ENCODE measurements at places on chromosomes 7 and 10. TPM values are rescaled to one million over a fixed set of nuclear protein-coding genes. Genes with fewer than 3 reads are reported as not detected.

Gene SPDYE6
- total RNA-seq, result not detected

DNA sequence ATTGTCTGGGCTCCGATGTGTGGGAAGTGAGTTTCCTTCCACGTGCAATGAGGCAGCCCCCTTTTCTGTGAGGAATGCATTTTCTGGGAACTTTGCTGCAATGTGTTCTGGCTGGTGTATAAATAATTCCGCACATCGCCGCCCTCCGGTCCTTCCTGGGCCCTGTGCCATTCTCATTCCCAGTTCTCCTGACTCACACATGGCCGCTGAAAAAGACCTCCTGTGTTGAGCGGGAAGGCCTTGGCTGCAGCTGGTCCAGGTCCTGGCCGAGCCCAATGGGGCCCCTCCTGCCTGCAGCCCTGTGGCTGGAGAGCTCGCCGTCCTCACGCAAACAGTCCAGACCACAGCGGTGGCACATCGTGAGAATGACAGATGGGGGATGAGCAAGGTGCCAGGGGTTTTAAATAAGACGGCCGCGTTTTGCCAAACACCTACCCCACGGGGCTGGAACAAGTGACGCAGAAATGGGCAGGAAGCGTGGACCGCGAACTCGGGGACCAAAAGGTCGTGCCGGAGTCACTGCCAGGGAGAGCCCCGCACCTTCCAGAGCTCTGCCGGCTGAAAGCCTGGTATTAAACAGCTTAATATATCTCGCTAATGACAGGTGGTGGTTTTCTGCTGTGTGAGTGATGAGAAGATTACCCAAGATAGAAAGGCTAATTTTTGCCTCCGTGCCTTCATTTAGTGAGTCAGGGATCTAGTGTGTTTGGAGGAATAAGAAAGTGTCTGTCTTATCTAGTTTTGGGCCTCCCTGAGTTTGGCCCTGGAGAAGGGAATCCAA is 37.0 kb downstream of the FAM20C start:
- DNase-seq, result no peak

GRCh38 chr7:69190763-69191162 is 407.5 kb upstream of the AUTS2 start:
- no peak for DNase-seq

GRCh38 chr7:79352323-79352722 is 101.1 kb downstream of the MAGI2 start:
- no peak for DNase-seq

DNA sequence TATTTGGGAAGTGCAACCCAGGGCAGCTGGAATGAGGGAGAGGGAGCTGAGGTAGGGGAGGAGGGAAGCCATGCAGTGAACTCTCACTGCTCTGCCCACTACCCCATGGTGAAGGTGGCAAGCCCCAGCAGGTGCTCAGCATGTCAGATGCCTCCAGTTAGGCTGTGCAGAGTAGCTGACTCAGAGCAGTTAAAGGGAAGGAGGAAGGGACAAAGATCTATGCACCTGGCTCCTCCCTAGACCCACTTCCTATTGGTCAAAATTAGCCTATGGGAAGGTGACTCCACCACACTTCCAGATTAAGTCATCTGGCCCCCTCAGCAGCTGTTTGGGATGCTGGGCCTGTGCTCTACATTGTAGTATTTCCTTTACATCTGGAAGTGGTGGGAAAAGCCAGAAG is 125.7 kb upstream of the MTPN start:
- no peak for DNase-seq

Gene IFIT3
- total RNA-seq, result 11.2 TPM

DNA sequence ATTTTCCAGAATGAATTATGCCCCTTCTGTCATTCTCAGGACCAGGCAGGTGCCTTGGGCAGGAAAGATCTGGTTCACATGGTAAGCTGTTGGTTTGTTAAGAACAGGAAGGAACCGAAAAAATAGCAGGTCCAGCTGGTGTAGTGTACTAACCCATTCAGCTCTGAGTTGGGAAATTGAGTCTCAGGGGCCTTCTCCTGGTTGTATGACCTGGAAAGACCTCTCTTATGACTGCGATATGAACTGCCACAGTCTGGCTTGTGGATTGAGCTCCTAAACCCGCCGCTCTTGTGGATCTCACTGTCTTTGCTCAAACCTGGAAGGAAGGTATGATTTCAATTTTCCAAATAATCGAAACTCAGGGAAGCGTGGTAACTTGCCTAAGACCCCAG is 4.5 kb downstream of the LRIT1 start:
- no peak for DNase-seq

DNA sequence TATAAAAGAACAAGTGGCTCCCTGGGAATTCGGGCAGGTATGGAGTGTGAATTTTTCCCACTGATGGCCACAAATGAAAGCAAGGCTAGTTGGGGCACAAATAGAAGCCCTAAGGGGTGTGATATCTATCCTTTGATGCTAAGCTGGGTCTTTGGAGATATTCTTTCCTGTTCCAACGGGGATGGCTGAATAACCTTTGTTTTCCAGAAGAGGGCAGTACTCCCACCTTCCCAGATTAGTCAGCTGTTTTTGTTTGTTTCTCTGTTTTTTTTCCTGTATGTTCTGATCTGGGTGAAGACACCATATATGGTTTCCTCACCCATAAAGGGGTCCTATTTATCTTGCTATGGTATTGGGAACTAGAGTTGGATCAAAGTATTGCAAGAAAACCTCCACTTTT is 947.7 kb upstream of the SORCS1 start:
- DNase-seq, result no peak

DNA sequence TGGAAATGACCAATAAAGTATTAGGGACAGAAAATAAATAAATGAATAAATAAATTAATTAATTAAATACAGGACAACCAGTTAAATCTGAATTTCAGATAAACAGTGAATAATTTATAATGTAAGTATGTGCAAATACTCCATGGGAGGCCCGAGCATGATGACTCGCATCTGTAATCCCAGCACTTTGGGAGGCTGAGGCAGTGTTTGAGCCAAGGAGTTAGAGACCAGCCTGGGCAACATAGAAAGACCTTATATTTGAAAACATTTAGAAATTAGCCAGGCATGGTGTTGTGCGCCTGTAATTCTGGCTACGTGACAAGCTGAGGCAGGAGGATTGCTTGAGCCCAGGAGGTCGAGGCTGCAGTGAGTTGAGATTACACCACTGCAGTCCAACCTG is 123.7 kb downstream of the CUL2 start:
- DNase-seq, result no peak

GRCh38 chr7:29953726-29954347 is 35.8 kb downstream of the SCRN1 start:
- no peak for DNase-seq

GRCh38 chr10:100480002-100480401 is 17.2 kb downstream of the WNT8B start:
- no peak for DNase-seq

Gene ADARB2
- 0.59 TPM for total RNA-seq

DNA sequence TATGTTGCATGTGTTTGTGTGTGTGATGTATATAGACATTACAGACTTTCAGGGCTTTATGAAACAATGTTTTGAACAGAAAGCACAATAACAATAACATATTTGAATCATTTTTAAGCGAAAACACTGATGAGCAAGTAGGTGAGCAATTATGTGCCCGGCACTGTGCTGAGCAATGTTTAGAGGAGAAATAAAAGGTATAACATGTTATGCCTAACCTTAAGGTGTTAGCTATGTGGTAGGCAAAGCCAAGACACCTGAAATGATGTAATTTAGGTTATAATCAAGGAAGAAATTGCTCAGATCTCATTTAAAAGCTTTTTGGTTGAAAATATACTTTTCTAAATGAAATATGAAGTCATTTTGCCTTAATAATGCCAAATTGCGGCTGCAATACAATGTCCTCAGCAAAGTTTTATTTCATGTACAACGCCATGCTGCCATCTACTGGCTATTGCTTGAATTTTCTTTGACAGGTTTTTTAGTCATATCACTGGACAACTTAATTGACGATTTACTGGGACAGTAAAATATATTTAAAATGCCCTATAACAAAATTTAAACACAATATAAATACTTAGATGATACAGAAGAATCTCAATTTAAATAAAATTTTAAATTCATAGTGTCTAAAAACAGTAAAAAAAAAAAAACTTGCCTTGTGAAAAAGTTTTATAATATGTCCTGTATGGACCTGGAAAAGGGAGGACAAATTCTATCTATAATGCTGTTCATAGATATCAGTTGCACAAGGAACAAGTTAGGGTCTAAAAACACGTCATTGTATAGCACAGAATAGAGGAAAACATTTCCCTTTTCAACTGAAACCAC is 131.1 kb upstream of the CDK1 start:
- DNase-seq, result no peak

DNA sequence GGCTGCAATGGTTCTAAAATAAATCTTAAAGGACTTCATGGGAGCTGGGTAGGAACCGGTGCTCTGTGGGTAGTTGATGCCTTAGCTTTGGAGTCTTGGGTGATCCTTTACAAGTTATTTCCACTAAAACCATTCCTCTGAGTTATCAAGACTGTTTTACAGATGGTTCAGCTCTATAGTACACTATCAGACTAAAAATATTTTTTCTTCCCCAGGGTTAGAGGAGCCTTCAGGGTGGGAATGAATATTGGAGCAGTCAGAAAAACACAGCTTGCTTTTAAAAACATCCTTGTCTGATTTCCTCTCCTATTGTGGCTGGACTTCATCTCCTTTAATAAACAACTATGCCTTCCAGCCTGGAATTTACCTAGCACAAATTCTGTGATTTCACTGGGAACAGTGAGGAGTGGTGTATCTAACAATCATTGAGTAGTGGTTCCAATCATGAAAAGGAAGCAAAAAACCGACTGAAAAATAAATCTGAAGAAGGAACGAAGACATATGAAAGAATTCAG is 102.6 kb upstream of the AFAP1L2 start:
- no peak for DNase-seq

DNA sequence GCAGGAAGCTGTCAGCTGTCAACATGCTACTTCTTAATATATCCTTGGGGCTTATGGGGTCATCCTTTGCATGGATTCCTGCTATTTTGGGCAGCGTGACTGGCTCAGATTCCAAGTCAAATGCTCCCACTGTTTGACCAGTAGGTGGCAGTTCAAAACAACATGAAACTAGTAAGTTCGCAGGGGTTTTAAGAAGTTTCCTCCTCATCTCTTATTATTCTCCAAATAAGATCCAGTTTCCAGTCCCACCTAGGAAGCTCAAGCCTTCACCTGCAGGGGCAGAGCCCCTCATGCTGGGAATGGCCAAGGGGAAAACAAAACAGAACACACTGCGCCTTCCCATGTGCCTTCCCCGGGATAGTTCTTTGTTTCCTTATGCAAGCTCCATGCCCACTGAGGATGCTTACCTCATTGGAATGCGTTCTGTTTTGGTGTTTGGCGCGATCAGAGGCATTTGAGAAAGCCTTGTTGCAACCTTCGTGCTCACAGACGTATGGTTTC is 259.8 kb downstream of the GLI3 start:
- DNase-seq, result no peak

Gene NUTM2E
- 0.08 TPM for total RNA-seq

GRCh38 chr10:77873536-77874380 is 52.8 kb downstream of the DLG5 start:
- no peak for DNase-seq

- DNase-seq, result no peak
Measured at GRCh38 chr7:111953611-111954010, 252.6 kb downstream of the DOCK4 start.

DNA sequence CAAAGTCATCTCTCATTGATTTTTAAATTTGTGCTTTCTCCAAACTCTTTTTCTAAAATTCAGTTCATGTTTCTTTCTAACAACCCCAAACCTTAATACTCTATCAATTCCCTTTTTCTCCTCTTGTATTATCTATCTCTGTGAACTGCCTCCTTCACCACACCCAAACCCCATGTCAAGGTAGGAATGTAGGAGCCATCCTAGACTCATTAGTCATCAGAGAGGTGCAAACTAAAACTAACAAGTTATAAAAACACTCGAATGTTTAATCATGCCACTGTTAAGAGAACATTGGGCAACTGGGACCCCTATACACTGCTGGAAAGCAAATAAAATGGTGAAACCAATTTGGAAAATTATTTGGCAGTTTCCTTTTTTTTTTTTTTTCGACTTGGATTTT is 533.8 kb upstream of the LRRN3 start:
- DNase-seq, result no peak

DNA sequence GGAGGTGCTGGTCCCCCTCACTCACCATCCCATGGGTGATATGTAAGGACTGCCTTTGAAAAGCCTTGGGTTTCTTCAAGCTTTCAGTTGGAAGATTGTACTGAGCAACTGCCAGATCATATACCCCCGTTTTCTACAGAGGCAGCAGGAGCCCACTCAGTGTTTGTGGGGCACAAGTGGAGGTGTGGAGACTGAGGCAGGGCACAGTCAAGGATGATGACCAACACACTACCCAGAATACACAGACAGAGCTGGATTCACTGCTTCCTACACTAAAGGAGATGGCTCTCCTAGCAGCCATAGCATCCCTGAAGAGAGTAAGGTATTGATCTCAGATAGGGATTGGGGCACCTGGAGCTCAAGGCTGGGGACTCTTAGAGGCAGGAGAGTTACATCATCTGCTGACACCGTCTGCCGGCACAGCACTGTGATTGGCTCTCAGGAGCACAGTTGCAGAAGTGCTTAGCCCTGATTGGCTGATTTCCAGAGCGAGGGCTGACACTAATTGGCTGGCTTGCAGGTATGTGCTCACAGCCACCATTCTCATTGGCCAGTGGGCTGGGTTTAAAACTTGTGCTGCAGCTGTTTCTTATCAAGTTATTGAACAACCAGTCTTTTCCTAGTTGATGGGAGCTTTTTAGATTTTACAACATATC is 77.9 kb upstream of the PFKP start:
- DNase-seq, result no peak

Gene ABHD11
- total RNA-seq, result 5.9 TPM

- DNase-seq, result no peak
Measured at GRCh38 chr7:38775506-38776175, 133.3 kb downstream of the VPS41 start.

- DNase-seq, result no peak
Measured at GRCh38 chr10:128875030-128875744, 591.9 kb upstream of the MGMT start.

GRCh38 chr7:2255145-2256139 is 13.4 kb downstream of the NUDT1 start:
- DNase-seq, result no peak

Gene PRSS37
- not detected for total RNA-seq

GRCh38 chr7:81811956-81812865 is 42.4 kb upstream of the HGF start:
- no peak for DNase-seq

- DNase-seq, result no peak
Measured at GRCh38 chr7:101018271-101019167, 1.4 kb upstream of the MUC17 start.

GRCh38 chr10:73847031-73847430 is 27.3 kb downstream of the CAMK2G start:
- DNase-seq, result no peak

DNA sequence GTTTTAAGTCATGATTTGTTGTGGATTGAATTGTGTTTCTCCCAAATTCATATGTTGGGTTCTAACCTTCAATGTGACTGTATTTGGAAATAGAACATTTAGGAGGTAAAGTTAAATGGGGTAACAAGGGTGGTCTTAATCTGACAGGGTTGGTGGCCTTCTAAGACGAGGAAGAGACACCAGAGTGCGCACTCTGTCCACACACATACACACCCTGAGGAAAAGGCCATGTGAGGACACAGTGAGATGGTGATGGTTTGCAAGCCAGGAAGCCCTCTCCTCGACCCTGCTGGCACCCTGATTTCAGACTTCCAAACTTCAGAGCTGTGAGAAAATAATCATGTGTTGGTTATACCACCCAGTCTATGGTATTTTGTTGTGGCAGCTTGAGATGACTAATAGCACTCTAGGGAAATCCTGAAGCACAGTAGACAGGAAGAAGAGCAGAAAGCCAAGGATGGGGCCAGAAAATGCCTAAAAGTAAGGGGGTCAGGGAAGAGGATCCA is 28.0 kb upstream of the SEM1 start:
- DNase-seq, result no peak

- DNase-seq, result no peak
Measured at GRCh38 chr10:63262430-63263073, 129.4 kb downstream of the NRBF2 start.
